ENCODE measurements at places on chromosomes 5 and 9. TPM values are rescaled to one million over a fixed set of nuclear protein-coding genes. Genes with fewer than 3 reads are reported as not detected.

DNA sequence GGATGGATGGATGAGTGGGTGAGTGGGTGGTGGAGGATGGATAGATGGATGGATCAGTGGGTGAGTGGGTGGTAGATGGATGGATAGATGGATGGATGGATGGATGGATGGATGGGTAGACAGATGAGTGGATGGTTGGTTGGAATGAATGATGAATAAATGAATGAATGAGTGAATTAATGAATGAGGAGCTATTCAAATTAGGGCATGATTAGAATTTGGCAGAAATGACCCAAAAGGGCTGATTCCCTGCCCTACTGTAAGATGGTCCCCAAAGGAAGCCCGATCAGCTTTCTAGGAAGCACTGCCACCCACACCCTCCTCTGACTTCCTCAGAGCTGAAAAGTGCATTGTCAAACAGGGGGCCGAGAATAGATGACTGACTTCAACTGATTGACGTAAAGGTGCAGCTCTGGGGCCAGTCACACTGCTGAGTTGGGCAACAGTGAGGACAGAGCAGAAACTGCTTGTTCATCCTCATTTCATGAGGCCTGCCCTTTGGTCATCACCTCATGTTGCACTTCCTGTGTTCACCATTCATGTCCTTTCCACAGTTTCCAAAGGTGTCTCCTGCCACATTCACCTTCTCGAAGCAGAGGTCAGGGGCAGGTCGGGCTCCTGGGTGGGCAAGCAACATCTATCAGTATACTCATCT is 34.3 kb downstream of the NIPAL4 start:
- DNase-seq: no peak

- DNase-seq: no peak
Measured at GRCh38 chr9:81890104-81890503, 38.1 kb upstream of the SPATA31D4 start.

DNA sequence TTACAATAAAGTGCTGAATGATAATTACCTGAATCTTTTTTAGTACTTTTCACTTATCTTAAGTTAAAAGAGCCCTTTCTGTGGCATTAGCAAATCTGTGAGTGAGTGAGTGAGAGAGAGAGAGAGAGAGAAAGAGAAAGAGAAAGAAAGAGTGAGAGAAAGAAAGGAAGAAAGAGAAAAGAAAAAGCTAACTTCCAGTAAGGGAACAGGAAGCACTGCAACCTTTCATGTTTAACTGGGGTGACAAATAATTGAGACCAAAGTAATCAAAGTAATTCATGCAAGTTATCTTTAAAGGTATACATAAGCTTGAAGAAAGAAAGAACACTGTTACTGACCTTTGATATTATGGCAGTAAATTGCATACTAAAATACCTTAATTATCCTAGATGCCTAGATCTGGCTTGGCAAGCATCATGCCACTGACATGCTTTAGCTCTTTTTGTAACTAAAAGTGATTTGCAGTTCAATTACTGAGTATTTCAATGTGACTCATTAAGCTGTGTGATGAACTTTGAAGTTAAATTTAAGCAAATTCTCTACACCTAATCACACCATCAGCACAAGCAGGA is 21.7 kb downstream of the FEM1C start:
- DNase-seq: no peak

DNA sequence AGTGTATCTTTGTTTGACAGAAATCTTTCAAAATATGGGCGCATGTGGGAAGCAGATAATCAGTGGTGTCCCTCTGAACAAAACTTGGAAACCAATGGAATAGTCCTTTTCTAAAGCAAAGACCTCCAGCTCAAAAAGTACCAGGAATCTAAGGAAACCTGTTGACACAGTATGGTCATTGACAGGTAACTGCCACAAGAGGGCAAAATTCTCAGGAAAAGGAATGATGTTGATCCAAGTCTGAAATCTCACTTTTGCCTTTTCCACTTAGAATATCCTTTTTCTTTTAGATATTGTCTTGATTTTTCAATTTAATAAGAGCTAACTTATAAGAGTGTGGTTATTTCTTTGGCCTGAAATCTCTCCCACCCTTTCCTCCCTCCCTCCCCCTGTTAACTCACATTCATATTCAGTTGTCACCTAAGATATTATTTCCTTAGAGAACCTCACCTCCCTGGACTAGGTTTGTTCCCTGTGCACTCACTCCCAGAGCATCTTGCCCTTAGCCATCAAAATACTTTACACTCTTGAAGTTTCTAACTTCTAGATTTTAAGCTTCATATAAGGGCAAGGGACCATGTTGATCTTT is 59.0 kb upstream of the BARX1 start:
- no peak for DNase-seq

DNA sequence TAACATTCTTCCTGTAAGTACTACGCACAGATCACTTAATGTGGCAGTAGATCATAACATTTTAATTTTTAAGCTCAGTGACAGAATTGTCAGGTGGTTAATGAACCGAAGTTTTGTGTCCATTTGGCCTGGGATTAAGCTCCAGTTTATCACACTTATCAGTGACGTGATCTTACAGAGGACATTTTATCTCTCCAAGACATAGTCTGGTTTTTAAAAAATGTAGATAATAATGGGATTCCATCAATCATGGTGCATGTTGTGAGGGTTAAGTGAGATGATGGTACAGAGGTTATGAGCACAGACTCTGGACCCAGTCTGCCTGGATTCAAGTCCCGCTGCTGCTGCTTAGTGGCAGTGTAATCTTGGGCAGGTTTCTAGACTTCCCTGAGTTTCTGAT is 66.0 kb upstream of the ZFAND5 start:
- no peak for DNase-seq

DNA sequence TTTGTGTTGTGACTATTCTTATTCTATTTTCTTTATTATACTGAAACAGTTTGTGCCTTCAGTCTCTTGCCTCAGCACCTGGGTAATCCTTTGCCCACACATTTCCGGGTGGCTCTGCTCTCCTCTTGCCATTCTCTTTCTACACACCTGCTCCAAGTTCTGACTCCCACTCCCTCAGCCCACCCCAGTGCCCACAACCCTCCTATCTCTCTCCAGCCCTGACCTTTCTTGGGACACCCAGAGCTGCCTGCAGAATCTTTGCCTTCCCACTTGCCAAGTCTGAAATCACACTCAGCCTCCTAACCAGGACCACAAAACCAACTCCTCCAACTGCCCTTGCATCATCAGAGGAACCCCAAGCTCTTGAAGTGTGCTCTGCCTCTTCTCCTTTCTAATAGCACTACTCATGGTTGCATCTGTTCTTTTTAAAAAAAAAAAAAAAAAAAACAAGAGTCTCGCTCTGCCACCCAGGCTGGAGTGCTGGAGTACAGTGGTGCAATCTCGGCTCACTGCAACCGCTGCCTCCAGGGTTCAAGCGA is 4.1 kb downstream of the SWI5 start:
- no peak for DNase-seq

DNA sequence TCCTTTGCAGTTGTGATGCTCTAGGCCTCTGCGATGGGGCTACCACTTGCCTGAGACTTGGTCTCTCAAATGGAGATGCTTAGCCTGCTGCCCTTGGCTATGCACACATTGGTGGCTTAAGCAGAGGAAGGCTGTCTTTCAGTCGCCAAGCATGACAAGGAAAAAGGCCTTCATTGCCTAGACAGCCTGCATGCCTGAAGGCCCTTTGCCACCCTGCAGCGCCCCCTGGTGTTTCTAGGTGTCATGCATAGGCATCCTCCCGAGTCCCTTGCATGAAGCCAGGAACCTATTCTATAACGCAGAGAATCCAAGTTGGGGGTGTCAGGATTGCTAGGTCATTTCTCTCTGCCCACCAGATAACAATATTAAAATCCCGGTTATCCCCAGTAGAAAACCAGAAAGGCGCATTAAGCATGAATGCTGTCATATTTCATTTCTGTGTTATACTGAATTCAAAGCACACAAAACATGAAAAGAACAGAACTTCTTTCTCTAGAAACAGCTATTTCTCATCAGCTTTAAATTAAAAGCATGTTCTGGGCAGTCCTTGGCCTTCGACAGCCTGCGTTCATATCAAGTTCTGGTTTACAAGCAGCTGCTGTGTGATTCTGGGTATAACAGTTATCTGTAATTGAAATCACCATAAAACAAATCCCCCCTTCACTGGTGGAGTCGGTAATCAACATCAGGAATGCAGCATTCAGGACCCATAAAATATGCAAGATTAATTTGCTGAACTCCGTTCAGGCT is 59.7 kb upstream of the TRPC7 start:
- peak; percentile 75 for DNase-seq

DNA sequence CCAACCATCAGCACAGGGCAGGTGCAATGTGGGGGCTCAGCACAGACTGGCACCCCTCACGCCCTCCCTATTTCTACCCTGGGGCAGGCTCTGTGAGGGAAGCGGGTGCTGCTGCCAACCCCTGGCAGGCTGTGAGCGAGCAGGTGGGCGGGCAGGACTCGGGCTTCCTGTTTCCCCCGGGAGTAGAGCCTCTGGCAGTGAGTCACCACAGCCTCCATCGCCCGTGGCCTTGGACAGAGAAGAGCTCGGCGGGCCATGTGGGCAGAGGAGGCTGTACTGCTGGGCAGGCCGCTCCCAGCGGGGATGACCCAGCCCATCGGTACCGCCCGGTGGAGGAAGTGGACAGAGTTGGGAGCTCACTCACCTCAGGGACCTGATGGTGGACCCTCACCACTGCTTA is 16.6 kb downstream of the KCNT1 start:
- DNase-seq: no peak

- DNase-seq: no peak
Measured at GRCh38 chr9:135126451-135127187, 39.2 kb downstream of the OLFM1 start.

GRCh38 chr9:112166176-112167140 is 8.6 kb downstream of the SUSD1 start:
- peak; percentile 32 for DNase-seq

DNA sequence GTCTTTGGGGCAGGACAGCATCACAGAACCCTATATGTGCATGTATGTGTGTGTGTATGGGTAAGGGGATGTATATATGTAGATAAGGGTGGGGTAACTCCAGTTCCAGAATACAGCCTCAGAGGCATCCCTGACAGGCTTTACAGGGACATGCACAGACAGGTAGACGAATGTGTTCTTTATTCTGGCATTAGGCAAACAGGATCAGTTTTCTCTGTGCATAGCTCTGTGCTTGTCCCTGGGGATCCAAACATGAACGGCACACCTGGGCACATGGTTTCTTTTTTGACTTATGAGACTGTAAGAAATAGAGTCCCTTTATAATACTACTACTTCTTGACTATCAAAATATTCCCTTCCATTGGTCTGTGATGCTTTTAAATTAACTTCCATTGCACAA is 120.6 kb downstream of the TRIO start:
- DNase-seq: no peak

- DNase-seq: no peak
Measured at GRCh38 chr9:72984991-72985390, 32.1 kb upstream of the ALDH1A1 start.

- peak; percentile 24 for DNase-seq
Measured at GRCh38 chr5:83844449-83845068, 123.9 kb upstream of the HAPLN1 start.

DNA sequence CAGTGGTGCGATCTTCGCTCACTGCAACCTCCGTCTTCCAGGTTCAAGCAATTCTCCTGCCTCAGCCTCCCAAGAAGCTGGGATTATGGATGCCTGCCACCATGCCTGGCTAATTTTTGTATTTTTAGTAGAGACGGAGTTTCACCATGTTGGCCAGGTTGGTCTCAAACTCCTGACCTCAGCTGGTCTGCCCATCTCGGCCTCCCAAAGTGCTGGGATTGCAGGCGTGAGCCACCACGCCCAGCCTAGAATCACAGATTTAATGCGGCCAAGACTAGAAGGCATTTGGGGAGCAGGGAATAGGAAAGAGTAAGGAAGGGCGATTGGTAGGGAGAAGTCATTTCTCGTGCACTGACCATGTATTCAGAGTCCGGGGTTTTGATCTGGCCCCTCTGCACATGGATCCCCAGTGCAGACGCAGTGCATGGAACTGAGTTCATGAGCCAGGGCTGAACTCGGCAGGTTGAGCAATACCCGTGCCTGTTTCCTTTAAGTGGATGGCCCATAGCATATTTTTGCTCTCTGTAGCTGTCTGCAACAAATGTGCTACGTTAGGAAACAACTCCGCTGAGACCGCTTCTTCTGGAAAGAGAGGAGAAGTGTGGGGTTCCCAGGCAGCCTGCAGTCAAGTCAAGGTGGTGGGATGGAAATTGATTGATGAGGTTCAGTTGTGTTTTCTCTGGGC is 3.4 kb upstream of the HMCN2 start:
- no peak for DNase-seq

DNA sequence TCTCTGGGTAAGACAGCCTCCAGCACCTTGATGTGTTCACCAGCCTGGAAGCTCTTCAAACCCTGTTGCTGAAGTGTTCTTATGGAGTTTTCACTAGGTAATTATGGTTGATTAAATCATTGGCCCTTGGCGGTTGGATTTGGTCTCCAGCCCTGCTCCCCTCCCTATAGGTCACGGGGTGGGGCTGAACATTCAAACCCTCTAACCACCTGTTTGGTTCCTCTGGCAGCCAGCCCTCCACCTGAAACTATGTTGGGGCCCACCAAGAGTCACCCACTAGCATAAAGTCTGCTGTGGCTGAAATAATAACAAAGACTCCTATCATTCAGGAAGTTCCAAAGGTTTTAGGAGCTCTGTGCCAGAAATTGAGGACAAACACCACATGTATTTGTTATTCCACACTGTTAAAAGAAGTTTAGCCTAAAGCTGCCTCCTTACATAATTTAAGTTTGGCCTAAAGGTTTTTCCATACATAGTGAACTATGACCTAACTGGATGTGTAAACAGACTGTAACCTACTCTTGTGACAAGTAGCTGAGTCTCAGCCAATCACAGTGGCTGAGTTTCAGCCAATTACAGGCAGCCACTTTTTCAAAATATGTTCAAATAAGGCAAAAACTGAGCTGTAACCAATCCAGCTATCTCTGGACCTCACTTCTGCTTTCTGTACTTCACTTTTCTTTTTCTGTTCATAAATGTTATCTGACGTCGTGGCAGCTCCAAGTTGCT is 34.8 kb downstream of the TMEM252 start:
- DNase-seq: no peak

DNA sequence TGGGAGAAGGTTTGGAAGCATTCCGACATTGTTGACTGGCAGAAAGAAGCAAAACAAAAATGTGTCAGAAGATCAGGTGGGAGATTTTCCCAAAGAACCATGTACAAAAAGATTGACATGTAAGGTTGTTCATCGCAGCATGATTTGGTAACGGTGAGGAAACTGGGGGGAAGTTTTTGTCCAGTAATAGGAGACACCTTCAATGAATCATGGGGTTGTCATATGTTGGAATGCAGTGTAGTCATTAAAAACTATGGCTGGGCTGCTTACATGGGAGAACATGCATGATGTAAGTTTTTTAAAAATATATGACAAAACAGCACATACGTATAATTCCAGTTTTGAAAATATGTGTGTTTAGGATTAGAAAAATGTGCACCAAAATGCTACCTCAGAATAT is 50.5 kb downstream of the HSD17B3 start:
- DNase-seq: no peak

- DNase-seq: peak; percentile 12
Measured at GRCh38 chr5:177524539-177524900, 7.8 kb upstream of the DDX41 start.

CKMT2 gene
- 839 TPM for total RNA-seq

SEMA5A gene
- total RNA-seq: 16.2 TPM

ADAMTS12 gene
- 3.8 TPM for total RNA-seq

PCSK5 gene
- 7.9 TPM for total RNA-seq

IFNA5 gene
- not detected for total RNA-seq

WHRN gene
- total RNA-seq: 7.8 TPM

PFN3 gene
- not detected for total RNA-seq

HACD4 gene
- 1.0 TPM for total RNA-seq

F12 gene
- 0.39 TPM for total RNA-seq

LIFR gene
- total RNA-seq: 68.9 TPM

All from left cardiac atrium (tissue), 4 donors.